SJSA1 (cell line): ENCODE measurements at places on chromosomes 1 and 21. TPM values are rescaled to one million over a fixed set of nuclear protein-coding genes. Genes with fewer than 3 reads are reported as not detected.

DNA sequence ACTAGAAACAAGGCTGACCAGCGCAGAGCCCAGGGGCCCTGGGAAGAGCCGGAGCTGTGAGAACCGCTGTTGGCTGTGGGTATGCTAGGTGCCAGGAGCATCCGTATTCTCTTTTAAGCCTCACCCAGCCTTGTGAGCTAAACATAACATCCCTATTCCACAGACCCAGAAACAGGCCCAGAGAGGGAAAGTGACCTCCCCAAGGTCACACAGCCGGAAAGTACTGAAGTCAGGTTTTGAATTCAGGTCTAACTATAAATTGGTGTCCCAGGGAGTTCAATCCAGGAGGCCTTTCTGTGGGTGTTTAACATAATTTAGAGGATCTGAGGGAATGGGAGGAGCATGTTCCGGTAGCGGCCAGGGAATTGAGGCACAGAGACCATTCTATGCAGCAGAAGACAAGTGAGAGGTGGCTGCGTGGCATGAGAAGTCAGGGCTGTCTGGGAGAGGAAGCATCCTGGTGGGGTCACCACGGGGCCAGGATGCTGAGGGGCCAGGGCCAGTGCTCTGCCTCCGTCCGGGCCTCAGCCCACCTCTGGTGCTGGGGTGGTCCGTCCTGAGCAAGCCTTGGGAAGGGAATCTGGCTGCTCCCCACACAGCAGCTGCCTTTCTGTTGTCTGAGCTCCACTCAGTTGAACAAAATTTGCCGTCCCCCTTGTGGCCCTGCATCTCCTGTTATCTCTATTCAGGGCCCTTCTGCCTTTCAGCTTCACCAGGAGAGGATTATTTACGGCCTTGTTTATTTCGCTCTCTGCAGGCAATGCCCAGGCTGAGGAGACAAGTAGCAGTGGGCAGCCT, 338.8 kb upstream of the VAMP3 start:
- DNase-seq, result no peak

TSPAN2 gene
- 11.9 and 18.2 TPM in 2 replicates for total RNA-seq

NEK2 gene
- 61.4 and 75.1 TPM in 2 replicates for total RNA-seq

NOS1AP gene
- total RNA-seq, result 0.16 TPM in 1 of 2 replicates, not detected in the other

DNA sequence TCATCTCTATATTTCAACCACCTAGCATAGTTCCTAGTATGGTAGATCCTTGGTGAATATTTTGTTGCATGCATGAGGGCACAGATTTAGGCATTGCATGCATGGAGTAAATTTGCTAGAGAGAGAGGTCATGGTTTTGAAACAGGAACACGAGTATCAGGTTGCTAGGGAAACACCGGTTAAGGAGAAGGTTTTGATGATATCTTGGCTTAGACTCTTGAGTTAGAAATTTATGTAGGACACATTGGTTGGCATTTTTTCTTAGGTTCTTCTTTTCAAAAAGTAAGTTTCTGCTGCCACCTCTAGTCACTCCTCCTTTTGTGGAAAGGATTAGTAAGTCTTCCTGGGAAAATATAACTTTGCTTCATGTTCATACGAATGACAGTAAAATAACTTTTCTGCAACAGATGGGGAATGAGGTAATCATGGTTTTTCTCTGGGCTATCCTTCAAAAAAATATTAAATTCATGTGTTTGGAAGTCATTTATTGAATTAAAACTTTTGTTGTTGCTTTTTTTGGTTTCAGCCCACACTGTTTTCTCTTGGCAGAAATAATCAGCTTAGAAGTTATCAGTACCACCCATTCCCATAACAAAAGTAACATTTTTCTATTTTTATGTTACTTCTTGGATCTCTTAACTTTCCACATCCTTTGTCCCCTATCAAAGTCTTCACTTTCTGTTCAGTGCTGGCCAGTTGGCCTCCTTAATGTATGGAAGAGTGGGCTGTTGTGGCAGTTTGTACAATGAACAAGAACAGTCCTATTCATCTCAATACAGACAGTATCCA, 97.3 kb downstream of the PLA2G4A start:
- DNase-seq, result no peak

- DNase-seq, result peak; percentile 45
Measured at GRCh38 chr1:11838349-11839272, 9.0 kb downstream of the NPPA start.

DNA sequence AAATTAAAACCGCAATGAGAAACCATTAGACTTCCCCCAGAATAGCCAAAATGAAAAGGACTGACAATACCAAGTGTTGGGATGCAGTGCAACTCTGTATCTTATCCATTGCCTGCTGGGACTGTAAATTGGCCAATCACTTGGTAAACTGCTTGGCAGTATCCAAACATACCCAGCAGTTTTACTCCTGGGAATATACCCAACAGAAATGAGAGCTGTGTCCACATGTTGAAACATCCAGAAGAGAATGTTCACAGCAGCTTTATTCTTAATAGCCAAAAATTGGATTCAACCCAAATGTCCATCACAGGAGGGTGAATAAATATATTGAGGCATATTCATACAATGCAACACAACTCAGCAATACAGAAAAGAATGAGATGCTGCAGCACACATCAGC, 13.7 kb upstream of the FAM20B start:
- no peak for DNase-seq

GRCh38 chr1:62689524-62689923, 1.3 kb upstream of the DOCK7 start:
- DNase-seq, result peak; percentile 73

MYOC gene
- total RNA-seq, result 1.4 TPM in 1 of 2 replicates, not detected in the other

SLFNL1 gene
- 0.03 TPM in 1 of 2 replicates, not detected in the other for total RNA-seq

GNL2 gene
- total RNA-seq, result 69.5 and 71.1 TPM in 2 replicates
